ENCODE measurements at places on chromosomes 2 and 18.

DNA sequence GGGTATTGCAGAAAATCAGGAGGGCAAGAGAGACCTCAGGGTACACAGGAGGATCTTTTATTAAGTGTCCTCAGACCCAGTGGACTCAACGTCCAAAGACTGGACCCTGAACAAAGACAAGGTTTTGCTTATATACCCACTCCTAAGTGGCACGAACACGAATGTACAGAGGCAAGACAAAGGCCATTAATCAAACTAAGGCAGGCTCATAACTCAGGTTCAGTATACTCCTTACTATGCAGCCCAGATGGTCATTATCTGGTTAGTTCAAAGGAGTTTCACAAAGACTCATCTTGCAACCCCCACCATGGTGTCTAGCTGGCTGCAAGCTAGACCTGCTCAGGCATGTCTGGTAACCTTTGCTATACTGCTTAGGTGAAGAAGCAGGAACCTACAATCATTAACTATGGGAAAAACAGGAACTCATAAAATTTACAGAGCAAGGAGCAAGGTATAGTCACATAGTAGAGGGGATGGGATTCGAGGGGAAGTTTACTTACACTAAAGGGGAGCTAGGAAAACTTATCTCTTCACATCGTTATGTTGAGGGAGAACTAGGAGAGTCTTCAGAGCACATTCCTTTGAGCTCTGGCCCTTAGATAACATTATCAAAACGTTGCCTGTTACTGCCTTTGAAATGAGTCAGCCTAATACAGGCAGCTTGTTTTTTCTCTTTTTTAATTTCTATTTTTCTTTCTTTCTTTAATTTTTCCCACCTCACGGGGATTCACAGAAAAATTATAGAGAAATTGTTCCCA is 33.9 kb downstream of the SLC4A3 start:
- no peak for DNase-seq

DNA sequence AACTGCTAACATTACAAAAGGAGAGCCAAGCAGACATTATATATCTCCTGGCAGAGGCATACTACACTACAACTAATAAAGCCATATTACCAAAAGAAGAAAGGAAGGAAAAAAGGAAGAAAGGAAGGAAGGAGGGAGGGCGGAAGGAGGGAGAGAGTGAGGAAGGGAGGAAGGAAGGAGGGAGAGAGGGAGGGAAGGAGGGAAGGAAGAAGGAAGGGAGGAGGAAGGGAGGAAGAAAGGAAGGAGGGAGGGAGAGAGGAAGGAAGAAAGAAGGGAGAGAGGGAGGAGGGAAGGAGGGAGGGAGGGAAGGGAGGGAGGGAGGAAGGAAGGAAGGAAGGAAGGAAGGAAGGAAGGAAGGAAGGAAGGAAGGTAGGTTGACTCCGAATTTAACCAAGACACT is 133.4 kb downstream of the PDE11A start:
- DNase-seq, result no peak

DNA sequence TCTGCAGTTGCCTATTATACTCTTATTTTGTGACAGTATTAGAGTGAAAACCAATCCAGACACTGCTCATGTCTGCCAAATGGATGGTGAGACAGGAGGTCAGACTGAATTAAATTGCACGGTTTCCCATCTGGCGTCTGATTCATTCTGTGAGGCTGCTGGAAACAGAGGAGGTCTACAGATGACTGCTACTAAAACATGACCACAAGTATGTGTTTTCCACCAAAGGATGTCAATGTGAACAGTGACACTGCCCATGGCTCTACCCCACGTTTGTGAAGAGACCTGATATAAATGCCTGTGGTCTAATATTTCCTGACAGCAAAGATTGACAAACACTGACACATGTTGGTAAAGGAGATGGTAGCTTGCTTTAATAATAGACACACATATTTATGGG is 104.3 kb upstream of the ST6GAL2 start:
- DNase-seq, result no peak

GRCh38 chr2:176479961-176480360 is 210.7 kb downstream of the MTX2 start:
- DNase-seq, result no peak

DNA sequence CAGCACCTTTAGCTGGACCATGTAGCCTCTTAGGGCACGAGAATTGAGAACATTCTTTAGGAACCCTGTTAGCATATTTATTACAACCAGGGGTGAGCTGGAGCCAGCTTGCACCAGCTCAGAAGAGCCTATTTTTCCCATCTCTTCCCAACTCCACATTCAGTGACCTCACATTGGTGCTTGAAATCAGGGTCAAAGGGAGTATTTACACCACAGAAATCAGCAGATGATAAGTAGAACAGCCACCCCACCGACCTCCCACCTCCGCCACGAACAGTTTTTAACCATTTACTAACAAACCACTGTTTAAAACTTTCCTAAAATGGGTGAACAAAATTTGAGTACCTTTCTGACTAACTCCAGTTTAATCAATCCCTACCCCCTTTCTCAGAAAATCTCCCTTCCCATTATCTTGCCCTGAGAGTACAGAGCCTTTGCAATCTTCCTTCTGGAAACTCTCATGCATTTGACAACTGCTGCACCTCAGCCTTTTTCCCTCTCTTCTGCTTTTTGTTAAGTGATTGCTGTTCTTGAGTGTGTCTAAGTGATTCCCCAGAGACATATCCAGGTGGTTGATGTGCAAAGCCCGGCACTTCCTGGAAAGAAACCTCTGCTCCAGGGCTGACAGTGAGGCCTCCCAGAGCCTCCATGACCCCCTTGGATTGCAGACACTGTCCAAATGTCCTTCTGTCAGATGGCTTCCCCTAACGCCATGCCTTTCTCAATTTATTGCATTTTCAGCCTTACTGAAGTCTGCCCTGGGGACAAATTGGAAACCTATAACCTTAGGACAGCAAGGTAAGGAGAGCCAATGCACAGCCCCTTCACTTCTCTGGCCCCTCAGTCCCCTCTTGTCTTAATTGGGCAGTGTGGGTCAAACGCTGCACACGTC is 389.5 kb upstream of the TNP1 start:
- no peak for DNase-seq

DNA sequence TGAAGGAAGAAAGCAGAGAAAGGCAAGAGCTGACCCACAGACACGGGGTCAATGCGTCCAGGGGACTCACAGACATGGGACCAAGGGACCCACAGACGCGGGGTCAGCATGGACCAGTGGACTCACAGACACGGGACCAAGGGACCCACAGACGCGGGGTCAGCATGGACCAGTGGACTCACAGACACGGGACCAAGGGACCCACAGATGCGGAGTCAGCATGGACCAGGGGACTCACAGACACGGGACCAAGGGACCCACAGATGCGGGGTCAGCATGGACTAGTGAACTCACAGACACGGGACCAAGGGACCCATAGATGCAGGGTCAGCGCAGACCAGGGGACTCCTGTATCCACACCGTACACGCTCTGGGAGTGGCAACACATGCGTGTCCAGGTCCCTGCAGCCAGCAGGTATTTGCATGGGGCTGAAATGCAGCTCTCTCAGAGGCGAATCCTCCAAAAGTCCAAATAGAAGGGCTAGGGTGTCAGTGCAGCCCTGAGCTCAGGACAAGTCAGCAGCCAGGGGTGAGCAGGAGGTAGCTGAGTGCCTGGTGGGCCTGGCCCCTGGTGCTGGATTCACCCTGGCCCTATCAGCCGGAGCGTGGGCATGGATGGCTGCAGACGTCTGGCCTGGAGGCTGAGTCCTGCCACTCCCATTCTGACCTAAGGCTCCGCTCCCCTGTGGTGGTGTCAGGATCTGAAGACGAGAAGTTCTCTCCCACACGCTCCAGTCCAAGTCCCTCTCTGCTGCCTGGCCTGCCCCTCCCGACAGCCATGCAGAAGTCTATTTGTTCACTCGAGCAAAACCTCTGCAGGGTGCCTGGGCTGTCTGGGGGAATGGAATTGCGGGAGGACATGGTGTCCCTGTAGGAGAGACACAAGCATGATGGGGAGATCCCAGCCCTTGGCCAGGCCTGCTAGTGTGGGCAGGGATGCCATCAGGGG is 28.5 kb downstream of the TMEM18 start:
- DNase-seq, result no peak

DNA sequence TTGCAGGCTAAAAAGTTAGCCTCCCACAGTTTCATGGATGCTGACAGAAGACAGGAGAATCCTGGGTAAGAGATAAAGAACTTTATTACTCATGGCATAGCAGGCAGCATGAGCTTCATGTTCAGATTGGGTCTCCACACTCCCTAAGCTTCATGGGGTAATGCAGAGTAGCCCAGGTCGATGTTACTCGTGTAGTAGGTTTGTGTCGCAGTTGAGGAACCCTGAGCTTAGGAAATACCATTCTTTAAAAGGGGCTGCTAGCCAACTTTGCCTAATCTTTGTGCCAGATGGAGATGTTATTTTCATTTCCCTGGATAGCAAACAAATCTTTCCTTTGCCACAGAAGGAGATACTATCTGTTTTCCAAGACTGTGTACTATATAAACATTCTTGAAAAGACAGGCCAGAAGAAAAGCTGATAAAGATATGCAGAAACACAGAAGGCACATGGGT is 117.6 kb downstream of the LTBP1 start:
- no peak for DNase-seq

GRCh38 chr2:48890454-48891131 is 135.1 kb upstream of the LHCGR start:
- no peak for DNase-seq
